ENCODE measurements at places on chromosomes 6 and 20. TPM values are rescaled to one million over a fixed set of nuclear protein-coding genes. Genes with fewer than 3 reads are reported as not detected.

DNA sequence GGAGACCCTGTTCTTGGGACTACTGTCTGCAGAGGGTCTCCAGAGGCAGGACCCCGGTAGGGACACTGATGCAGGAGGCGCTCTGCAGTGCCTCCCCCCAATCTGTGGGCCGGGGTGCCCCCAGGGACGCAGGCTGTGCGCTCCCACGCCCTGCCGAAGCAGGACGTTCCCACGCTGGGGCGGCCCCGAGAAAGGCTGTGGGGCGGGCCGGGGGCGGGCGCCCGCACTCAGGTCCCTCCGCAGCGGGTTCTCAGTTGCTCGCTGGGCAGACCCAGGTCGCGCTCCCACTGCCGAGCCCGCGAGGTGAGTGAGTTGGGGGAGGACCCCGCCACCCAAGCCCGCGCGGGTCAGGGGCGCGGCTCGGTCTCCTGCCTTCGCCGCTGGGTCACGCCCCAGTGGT lies at the start of gene COX4I2:
TSS of gene COX4I2 (plus strand) at position 253 of the 400 bp plus-strand sequence. CDS start 1,106 bp downstream, outside the sequence.
- DNase-seq: no peak

- no peak for DNase-seq
Measured at GRCh38 chr20:52817511-52817910, 154.6 kb upstream of the TSHZ2 start.

DNA sequence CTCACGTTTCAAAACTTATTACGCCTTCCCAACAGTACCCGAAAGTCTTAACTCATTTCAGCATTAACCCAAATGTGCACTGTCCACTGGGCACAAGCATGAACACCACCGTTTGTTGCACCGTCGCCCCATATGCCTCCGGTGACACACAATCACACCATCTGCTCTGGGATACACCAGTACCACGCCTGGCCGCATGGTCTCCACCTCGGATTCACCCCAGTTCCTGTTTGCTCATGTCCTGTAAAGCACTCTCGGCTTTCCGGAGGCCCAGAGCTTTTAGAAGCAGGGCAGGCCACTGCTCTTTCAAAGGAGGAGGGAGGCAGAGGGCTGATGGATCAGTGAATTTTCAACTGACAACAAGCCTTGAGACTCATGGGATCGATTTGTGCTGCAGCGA lies 1570.0 kb upstream of the DEFB115 start:
- no peak for DNase-seq

DNA sequence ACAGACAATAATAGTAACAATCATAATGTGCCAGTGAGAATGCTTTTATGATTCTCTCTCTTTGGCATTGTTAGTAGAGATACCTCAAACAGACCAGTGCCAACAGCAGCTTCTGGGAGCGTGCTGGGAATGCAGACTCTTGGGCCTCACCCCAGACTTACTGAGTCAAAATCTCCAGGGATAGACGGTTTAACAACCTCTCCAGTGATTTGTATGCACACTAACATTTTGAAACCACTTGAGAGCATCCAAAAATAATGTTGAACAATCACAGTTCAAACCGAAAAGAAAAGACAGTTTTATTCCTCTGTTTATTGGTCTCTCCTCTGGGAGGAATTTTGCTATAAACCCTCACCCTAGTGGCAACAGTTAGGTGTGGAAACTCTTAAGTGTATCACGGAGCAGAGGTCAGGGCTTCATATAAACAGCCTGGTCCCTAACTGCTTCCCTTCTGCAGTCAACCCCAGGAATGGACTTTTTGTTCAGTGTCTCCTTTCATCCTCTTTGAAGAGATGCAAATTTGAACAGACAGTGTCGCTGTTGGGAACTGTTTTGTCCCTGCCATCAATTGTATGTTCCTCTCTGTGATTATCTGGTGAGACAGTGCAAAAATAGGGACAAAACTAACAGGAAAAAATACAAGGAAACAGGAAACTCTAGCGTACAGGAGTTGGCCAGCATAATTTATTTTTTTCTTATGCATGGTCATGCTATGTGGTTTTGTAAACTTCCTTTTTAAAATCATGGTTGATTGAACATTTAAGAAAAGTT lies 162.4 kb upstream of the BTBD3 start:
- DNase-seq: no peak

DNA sequence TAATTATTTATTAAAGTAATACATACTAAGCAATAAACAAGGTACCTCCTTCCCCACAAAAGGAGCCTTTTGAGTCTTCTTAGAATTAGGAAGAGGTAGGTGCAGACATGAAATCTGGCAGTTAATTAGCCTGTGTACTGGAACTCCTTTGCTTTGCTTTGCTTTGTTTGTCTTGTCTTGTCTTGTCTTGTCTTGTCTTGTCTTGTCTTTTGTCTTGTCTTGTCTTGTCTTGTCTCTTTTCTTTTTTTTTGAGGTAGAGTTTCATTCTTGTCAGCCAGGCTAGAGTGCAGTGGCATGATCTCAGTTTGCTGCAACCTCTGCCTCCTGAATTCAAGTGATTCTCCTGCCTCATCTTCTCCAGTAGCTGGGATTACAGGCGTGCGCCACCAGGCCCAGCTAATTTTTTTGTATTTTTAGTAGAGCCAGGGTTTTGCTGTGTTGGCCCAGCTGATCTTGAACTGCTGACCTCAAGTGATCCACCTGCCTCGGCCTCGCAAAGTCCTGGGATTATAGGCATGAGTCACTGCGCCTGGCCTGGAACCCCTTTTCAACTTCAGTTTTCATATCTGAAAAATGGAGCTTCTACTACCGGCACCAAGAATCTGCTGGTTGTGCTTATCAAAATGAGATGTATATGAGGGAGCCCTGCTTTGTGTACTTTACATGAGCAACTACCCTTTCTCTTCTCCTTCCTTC lies 301.2 kb downstream of the CDKAL1 start:
- no peak for DNase-seq

GRCh38 chr6:127900935-127901334 lies at the start of gene THEMIS:
Gene THEMIS (minus strand): TSS chr6:127901058. CDS start chr6:127900932, 126 bp downstream.
- no peak for DNase-seq

- DNase-seq: no peak
Measured at GRCh38 chr6:119161438-119161837, 83.0 kb upstream of the FAM184A start.

GRCh38 chr6:140485740-140486449 lies 1111.4 kb upstream of the CITED2 start:
- DNase-seq: no peak

DNA sequence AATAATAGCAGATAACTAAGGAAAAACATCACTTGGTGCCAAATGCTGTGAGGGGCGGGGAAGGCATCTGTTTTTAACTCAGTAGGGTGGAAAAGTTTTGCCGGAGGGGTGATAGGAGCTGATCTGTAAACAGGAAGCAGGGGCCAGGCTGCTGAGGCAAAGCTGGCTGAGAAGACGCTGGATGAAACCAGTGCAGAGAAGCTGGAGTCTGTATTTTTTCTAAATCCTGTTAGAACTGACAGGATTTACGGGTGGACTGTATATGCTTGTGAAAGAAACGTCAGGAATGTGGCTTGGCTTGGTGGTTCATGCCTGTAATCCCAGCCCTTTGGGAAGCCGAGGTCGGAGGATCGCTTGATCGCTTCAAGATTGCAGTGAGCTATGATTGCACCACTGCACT lies 5.6 kb downstream of the PCMTD2 start:
- DNase-seq: no peak

GRCh38 chr6:113457751-113458150 lies 399.4 kb upstream of the MARCKS start:
- DNase-seq: no peak

GRCh38 chr20:51766994-51767866 lies 960 bp downstream of the ATP9A start:
- DNase-seq: peak; percentile 46

GRCh38 chr6:31945507-31946369 lies at the start of gene CFB:
Gene CFB (plus strand): TSS chr6:31946095. CDS start chr6:31946222, 127 bp downstream.
- DNase-seq: no peak

DNA sequence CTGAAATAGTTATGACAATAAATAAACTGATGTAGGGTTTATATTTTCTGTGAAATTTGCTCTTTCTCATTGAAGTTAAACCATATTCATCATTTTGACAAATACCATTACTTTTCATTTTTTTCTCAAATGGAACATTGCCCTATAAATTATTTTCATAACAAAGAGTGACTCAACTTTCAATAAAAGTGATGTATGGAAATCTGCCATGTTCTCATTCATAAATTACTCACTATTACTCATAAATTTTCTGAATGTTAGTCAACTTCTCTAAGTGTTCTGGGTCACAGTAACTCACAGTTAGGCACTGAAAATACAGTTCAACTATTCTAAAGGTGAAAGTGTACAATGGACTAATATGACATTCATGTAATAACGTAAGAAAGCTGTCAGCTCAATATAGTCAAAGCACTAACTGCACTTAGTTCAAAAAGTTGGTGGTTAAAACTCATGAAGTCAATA lies 19.0 kb upstream of the STX11 start:
- DNase-seq: no peak

DNA sequence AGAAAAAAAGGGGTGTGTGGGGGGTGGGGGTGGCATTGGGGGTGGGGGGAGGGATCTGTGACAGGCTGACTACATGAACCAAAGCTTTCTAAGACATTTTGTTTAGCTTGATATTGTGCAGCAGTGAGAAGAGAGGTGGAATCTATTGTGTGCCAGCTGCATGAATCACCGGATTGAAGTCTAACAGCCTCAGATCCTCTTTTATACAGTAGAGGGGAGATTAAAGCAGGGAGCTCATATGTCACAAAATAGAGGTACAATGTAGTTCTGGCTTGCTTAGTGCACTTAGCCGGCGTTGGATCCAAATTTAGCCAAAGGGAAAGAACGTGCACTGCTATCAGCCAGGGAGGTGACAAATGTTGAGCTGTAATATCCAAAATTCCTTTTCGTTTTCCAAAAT lies 404.2 kb upstream of the CITED2 start:
- DNase-seq: no peak

The NINL gene
- total RNA-seq: 41.2 TPM

GRCh38 chr6:53584726-53585125 lies 39.8 kb upstream of the GCLC start:
- DNase-seq: no peak

- no peak for DNase-seq
Measured at GRCh38 chr6:1995636-1996035, 249.8 kb downstream of the GMDS start.

- DNase-seq: no peak
Measured at GRCh38 chr20:63293456-63293855, 470 bp downstream of the COL20A1 start.

DNA sequence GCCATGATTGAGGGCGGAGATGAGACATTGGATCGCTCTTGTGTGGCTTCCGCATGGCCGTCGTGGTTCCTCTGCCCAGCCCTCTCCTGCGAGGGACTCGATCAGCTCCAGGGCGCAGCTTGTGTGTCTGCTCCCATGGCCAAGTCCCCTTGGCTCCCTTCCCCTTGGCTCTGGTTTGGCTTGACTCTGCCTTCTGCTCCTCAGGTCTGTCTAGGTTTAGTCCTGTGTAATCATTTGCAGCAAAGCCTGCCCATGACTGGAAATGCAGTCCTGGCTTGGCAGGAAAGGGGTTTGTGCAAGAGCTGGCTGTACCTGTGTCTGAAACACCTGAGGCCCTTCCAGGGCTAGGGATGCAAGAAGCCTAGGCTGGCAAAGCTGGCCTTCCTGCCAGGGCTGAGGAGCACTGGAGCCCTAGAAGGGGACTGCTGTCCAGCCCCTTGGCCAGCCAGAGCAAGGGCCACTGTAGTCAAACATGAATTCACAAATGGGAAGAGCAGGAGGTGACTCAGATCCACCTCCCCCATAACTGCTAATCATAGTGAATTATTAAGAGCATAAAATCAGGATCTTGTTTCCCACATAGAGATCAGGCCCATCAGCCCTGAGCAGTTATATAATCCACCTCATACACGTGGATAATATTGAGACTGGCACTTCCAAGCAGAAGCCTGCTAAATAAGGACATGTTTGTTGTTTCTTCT lies 196.8 kb downstream of the FARS2 start:
- DNase-seq: no peak

The PTK6 gene
- not detected for total RNA-seq

- DNase-seq: no peak
Measured at GRCh38 chr6:109949281-109950065, 28.6 kb upstream of the GPR6 start.

The SIRPB2 gene
- not detected for total RNA-seq

DNA sequence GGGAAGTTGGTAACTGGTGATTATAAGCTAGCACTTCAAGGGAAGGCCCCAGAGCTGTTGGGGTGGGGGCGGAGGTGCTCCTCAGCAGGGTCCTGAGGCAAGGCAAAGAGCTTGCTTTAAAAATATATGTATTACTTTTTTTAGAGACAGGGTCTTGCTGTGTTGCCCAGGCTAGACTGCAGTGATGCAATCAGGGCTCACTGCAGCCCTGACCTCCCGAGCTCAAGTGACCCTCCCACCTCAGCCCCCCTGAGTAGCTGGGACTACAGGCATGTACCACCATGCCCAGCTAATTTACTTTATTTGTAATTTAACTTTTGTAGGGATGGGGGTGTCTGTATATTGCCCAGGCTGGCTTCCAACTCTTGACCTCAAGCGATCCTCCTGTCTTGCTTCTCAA lies 87.2 kb downstream of the MYB start:
- DNase-seq: no peak

GRCh38 chr6:8814440-8815000 lies 379.2 kb upstream of the SLC35B3 start:
- DNase-seq: no peak

DNA sequence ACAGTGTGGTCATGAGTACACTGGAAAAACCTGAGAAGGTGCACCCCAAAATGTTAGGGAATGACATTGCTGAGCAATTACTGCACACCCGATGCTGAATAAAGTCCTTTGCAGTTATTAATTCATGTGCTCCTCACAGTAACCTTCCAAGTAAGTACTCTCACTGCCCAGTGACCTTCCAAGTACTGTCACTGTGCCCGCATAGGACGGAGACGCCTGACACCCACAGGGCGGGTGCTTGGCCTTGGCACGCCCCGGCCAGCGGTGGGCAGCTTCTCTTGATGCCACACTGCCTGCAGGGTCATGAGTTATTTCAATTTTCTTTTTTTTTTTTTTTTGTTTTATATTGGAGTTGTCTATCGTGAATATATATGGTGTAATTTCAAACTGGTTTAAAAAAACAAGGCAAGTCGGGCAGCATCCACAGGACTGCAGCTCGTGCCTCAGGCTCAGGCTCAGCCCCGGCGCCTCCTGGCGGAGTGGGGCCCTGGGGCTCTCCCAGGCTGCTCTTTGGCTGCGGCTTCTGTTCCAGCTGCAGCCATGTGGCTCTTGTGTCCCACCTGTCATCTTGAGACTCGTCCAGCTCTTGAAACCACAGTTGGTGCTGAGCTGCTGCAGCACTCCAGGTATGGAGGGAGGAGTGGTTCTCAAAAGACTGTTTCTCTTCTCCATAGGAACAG lies 27.0 kb downstream of the PNLDC1 start:
- no peak for DNase-seq

The PEDS1 gene
- 29.1 TPM for total RNA-seq

The HMGCLL1 gene
- total RNA-seq: 0.73 TPM

- no peak for DNase-seq
Measured at GRCh38 chr20:17273717-17274116, 46.9 kb downstream of the PCSK2 start.

GRCh38 chr20:44407402-44408184 lies 52.1 kb downstream of the HNF4A start:
- DNase-seq: no peak

The DACT2 gene
- 0.43 TPM for total RNA-seq

GRCh38 chr6:170316071-170316470 lies 9.5 kb downstream of the FAM120B start:
- DNase-seq: no peak

GRCh38 chr6:116439522-116440051 lies 21.6 kb upstream of the CALHM6 start:
- no peak for DNase-seq
